Stimulated activated CD4-positive, alpha-beta T cell treated with anti-CD3 and anti-CD28 coated beads, Interleukin-12 subunit alpha, Interleukin-12 subunit beta, amount 100 ng/mL, for 24 hours (primary cell): ENCODE measurements at places on chromosomes 3 and 15.

DNA sequence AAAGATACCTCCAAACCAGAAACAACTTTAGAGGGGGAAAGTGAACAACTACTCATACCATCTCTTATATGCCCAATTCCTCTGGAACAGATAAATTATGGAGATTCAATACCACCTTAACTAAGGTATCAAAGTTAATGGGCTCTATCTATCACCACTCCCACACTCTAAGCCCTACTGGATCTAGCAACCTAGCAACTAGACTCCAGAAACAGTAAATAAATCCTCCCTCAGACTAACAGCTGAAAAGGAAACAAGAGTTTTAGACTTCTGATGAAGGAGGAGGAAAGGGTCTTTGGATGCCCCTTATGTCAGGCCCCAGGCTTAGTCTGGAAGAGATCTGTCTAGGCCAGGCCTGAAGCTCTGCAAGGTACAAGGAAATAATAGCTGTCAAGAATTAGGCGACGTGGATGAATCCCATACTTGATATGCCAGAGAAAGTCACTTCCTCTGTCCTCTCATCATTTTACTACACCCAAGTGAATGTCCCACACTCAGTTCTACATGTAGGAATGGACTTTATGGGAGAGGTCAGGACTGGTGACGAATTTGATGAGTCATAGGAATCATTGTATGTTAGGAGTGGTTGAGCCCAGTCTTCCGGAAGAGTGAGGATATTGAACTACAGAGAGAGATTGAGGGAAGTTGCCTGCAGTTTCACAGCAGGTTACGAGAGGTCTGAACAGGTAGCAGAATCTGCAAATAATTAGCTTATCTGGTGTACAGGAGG is 113.8 kb downstream of the AKAP13 start:
- DNase-seq = no peak

DNA sequence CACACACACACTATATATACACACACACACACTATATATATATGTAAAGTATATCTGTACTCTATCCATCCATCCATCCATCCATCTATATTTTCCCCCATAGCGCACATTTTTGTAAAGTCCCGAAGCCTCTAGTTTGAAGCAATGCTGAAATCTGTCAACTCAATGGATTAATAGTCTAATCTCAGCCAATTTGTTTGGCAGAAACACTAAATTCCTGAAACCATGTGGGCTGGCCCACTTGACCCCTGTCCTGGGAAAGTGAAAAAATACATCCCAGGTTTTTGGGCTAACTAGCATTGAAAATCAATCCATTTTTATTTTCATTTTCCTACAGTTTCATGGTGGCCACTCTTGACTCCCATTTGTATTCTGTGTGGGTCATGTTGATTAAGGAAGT is 166.7 kb downstream of the SLCO3A1 start:
- DNase-seq = no peak

DNA sequence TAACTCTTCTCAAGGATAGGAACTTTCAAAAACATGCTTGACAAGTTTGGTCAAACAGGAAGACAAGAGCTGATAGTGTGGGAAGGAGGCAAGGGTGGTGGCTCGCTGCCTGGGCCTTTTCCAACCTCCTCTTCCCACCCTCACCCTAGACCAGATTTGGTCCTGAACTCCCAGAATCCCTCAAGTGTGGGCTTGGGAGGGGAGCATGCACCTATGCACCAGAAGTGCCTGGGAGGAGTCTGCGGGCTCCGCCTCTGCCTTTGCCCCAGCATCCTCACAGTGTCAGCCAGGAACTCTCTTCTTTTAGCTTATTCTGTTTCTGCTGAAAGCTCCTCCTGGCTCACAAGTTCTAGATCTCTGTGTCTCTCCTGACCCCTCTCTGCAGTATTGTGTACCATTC is 126.2 kb upstream of the MRPS22 start:
- no peak for DNase-seq

- no peak for DNase-seq
Observed at GRCh38 chr3:86995537-86995936, 4.6 kb upstream of the VGLL3 start.

DNA sequence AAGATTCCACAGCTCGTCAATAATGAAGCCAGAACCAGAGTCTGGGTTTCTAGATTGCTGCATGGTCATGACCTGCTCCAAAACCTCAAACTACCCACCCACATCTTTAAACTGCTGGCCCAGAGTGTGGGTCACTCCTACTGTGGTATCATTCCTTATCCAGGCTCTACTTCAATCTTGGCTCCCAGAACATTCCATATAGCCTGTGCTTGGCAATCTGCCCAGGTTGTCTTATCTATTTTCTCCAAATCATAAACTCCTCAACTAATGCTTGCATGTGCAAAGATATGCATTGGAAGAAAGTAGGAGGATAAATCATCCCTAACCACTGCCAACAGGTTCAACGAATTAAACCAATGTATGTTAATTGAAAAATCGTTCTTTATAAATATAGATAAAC is 169.7 kb downstream of the ANXA2 start:
- no peak for DNase-seq

DNA sequence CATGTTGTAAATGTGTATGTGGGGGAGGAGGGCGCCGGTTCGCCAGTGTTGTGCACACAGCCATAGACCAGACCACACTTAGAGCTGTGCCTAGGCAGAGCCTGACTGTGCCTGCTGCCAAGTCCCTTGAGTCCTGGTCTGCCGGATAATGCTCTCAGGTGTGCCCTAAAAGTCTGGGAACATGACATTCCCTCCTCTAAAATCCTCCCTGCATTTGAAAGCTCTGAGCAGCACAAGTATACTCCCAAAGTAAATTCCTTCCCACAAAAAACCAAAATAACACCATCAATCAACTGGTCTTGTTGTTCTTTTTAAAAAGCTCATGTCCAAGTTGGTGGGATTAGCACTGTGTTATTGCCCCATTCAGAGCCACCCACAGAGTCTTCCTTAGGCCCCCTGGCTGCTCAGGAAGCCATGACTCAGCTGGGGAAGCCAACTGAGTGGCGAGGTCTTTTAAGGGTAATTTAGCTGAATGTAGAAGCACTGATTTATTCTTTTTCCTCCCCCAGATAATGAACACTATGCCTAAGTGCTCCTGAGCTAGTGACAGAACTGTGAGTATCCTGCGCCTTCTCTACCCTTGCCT is 147.8 kb upstream of the MCTP2 start:
- no peak for DNase-seq

DNA sequence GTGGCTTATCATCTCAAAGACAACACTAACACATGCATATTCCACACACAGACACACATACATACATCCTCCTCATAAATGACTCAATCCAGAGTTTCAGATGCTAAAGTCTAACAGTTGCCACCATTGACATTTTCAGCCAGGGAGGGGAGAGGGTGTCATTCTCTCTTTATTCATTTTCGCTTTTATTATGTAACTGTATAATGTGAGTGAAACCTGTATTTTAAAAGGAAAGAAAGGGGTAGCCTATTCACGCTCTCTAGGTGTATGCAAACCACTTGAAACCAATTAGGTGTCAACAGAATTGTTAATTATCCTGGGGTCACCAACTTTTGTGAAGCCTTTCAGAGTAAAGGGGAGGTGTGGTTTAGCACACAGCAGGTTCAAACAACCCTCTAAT is 1282.9 kb downstream of the ROBO2 start:
- no peak for DNase-seq

GRCh38 chr3:28348265-28348628 is 274 bp upstream of the ZCWPW2 start:
- DNase-seq = no peak

GRCh38 chr15:75791337-75791713 is 51.9 kb upstream of the UBE2Q2 start:
- no peak for DNase-seq
